ENCODE measurements at places on chromosomes 2 and 18. TPM values are rescaled to one million over a fixed set of nuclear protein-coding genes. Genes with fewer than 3 reads are reported as not detected.

The CFAP210 gene
- total RNA-seq = not detected

The TMEM37 gene
- 2.9 TPM for total RNA-seq

The DYSF gene
- total RNA-seq = 7.6 TPM

The RNF144A gene
- total RNA-seq = 6.9 TPM

The RRM2 gene
- total RNA-seq = 4.6 TPM

The LINC00305 gene
- total RNA-seq = not detected

The TWIST2 gene
- 94.5 TPM for total RNA-seq

The POTEJ gene
- not detected for total RNA-seq

The AGPS gene
- total RNA-seq = 26.4 TPM

The SERPINB12 gene
- total RNA-seq = not detected

The PIEZO2 gene
- total RNA-seq = 2.1 TPM

The SPATA3 gene
- not detected for total RNA-seq

The TMEM247 gene
- total RNA-seq = not detected

The MALL gene
- 41.5 TPM for total RNA-seq

The RAB6C gene
- total RNA-seq = not detected

The TLX2 gene
- not detected for total RNA-seq

The ZNF804A gene
- total RNA-seq = not detected

The PROKR1 gene
- not detected for total RNA-seq

The MEP1B gene
- not detected for total RNA-seq

The ZNF385B gene
- 0.49 TPM for total RNA-seq

The LOXHD1 gene
- total RNA-seq = 0.05 TPM

The RUFY4 gene
- not detected for total RNA-seq

The TRPM8 gene
- not detected for total RNA-seq

The CNDP1 gene
- not detected for total RNA-seq

The ZSWIM2 gene
- not detected for total RNA-seq

The PSMA8 gene
- total RNA-seq = not detected
